ENCODE measurements at places on chromosomes 2 and 18.

DNA sequence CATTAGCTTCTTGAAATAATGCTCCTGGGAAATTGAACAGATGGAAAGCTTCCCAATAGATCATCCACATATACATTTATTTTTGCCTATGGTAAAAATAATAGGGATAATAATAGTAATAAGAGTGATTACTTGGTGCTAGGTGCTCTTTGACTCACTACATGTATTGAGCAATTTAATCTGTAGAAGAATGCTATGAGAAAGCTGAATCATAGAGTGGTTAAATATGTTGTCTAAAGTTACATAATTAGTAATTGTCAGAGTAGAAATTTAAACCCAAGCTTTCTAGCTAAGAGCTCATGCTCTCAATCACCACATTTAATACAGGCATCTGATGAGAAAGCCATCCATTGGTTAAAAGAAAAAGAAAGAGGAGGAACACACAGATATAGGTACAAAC lies 590.5 kb upstream of the SLC8A1 start:
- DNase-seq = no peak

DNA sequence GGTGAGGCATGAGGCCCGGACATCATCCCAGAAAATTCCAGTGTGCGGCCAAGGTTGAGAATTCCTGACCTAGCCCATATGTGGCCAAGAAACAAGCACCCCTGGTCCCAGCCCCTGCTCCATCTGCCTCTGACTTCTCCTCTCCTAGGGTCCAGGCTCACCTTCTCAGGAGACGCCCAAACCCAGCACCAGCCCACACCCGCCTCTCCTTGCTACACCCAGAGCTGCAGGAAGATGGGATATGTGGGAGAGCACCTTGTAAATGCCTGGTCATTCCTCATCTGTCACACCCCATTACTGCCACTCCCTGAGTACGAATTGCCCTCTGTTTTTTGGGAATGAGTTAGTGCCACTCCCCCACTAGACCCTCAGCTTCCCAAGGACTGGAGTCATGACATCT lies 7.3 kb upstream of the ATP6V1B1 start:
- DNase-seq = no peak

GRCh38 chr2:82954868-82955267 lies 1504.2 kb downstream of the SUCLG1 start:
- no peak for DNase-seq

DNA sequence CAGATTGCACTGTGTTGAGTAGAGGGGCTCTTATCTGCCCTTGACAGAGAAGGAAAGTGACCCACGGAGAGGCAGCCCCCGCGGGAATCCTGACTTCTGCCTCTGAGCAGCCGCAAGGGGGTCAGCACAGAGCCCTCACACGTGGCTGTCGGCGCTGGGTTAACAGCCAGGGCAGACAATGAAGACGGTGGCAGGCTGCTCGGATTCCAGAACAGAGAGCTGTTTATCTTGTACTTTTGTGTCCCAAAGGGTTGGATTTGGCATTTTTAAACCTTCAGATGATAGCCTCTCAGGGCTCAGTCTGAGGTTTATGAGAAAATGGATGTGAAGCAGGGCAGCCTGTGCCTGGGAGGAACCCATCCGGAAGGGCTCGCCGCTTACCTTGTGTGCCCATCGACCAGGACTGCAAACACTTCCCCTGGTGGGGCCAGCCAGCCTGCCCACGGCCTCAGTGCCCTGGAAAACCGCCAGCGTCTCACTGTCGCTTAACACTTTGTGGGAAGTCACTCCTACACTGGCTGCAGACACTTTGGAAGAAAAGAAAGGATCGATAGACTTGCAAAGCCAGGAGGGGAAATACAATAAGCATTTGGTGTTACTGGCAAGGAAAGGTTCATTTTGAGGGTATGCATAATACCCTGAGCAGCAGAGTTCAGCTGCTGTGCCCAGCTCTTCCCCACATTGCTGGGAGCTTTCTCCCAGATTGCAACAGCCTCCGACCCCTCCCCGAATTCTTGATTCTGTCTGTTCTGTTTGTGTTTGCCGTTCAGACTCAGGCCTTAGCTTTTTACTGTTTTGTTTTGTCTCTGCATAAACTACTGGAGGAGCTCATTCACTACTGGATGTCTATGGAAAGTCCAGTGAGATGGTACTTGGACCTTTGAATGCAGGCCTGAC lies 325.3 kb upstream of the MYT1L start:
- no peak for DNase-seq

- no peak for DNase-seq
Observed at GRCh38 chr18:21145371-21145770, 33.8 kb upstream of the ROCK1 start.

GRCh38 chr2:10410823-10411437 lies 37.2 kb downstream of the ODC1 start:
- no peak for DNase-seq
